ENCODE measurements at places on chromosomes 5 and 9. TPM values are rescaled to one million over a fixed set of nuclear protein-coding genes. Genes with fewer than 3 reads are reported as not detected.

Gene FGF18
- 18.5 TPM for total RNA-seq

Gene BTNL3
- total RNA-seq, result not detected

Gene PCDHB12
- total RNA-seq, result 1.3 TPM

GRCh38 chr5:7781899-7782298 lies 69.0 kb downstream of the CFAP90 start:
- DNase-seq, result no peak

GRCh38 chr5:134116789-134117761 lies 2.6 kb downstream of the TCF7 start:
- DNase-seq, result no peak

Measured in left ventricle myocardium superior (tissue), 1 donor.